Activated CD8-positive, alpha-beta memory T cell treated with anti-CD3 and anti-CD28 coated beads for 4 hours (primary cell): ENCODE measurements at places on chromosomes 1 and 21.

- DNase-seq, result no peak
Observed at GRCh38 chr1:242745079-242745478, 220.6 kb upstream of the PLD5 start.

- DNase-seq, result no peak
Observed at GRCh38 chr1:93595743-93596142, 85.9 kb downstream of the BCAR3 start.

DNA sequence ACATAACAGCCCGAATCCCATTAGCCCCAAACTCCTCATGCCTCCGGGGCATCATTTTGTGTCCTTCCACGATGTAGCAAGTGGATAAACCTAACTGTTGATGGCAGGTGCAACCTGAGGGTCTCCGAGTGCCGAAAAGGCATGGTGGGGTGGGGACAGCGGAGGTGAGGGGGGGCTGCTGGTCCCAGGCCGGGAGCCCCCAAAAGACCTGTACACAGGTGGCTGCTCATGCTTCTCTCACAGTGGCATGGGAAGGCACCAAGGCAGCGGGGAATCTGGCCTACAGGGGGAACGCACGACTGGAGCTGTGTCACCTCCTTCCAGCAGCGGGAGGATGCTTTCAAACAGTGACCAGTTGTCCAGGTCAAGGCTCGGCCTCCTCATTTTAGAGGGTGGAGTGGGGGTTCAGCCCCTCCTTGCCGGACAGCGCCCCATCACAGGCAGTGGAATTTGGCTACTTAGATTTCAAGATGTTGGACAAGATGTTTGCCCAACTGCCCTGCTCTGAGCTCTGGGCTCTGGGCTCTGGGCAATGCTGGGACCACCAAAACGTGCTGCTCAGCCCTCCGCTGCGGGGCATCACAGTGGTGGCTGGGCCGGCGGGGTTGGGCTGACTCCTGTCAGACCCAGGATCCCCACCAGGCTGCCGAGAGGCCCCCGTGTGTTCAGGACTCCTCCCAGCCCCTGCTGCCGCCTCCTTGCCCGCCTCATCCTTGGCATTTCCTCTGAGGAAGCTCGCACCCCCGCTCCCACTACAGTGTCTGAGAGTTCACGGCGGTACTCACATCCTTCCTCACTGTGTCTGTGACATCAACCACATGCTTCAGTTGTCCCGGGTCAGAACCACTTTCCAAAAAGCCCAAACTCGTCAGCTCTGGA lies 7.6 kb downstream of the DNMT3L start:
- DNase-seq, result no peak

DNA sequence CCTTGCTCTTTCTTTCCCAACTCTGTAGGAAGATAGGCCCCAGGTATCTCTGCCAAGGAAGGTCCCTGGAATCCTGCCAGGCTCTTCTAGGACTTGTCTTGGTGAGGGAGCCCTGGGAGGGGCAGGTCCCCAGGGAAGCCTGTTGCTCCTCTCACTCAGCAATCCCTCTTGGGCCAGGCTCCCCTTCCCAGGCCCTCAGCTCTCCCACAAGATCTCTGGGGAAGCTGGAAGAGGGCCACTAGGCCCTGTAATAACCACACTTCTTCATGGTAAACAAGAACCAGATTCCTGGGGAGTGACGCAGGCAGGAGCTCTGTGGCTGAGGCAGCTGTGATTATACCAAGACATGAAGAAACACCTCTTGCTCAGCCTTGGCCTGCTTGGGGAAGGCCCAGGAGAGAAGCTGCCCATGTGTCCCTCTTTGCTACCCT lies 9.9 kb upstream of the MAPKAPK2 start:
- DNase-seq, result no peak

GRCh38 chr21:37562920-37563640 lies 196.5 kb downstream of the DYRK1A start:
- no peak for DNase-seq

DNA sequence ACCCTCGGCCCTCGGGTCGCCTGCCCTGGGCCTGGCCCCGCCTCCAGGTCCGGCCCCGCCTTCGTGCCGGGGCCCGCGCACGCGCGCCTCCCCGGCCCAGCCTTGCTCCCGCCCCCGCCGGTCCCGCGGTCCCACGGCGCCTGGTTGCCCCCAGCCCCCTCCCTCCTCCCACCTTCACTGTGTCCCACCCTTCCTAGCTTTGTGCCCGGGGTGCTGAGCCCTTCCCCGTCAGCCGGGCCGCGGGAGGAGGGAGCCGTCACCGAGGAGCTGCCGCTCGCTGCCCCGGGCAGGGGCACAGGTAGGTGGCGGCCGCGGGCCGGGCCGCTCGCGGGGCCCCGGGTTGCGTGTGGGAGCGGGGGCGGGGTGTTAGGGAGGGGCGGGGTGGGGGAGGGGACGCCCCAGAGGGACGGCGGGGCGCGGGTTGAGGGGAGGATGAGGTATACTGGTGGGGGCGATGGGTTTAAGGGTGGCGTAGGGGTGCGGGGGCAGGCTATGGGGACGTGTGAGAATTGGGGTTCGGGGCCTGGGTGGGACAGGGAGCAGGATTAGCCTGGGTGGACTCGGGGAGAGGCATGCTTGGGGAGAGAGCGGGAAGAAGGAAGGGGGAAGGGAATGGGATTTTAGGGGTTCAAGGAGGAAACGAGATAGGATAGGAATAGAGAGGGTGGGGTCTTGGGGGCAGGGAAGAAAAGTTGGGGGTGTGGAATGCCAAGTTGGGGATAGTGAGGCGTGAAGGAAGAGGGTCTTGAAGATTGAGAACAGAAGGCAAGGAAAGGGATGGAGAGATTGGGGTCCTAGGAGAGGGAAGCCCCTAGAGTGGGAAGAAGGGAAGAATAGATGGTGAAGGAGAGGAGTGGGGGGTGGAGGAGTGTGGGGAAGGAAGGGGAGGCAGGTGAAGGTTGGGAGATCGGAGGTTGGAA lies at the start of gene LRRC42:
LRRC42 (plus strand) TSS at position 99 of the 920 bp plus-strand sequence. CDS start 5,650 bp downstream, outside the sequence.
- no peak for DNase-seq

DNA sequence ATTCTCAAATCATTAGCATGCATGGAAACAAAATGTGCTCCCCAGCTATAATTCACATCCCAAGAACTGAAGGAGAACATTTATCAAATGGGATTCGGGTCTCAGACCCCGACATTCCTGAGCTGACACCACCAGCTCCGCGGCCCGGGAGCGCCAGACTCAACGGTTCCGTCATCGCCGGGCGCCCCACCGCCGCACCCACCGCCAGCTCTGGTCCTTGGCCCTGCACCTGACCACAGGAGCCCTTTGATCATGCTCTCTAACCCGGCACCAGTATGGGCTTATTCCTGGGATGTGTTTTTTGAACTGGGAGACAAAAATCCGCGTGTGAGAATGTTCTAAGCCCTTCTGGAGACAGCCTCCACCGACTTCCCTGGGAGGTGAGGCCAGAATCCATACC lies 43.6 kb downstream of the HLCS start:
- no peak for DNase-seq

- DNase-seq, result no peak
Observed at GRCh38 chr1:55822891-55823290, 607.7 kb upstream of the USP24 start.

- no peak for DNase-seq
Observed at GRCh38 chr21:14838400-14838799, 226.4 kb downstream of the NRIP1 start.

DNA sequence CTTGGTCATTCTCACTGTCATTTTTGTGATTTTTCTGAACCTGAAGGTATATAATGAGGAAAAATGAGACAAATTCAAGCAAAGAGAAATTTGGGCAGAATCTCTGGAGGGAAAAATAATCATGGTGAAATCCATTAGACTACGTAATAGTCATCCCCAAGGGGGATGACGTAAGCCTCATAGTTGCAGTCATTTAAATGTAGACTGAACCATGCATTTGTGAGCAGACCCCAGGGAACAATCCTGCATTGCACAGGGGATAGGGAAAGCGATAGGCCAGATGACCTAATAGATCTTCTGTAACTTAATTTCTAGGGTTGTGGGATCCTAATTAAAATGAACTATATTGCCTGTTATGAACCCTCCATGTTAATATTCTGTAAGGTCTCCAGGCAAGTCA lies 167.4 kb upstream of the C1orf21 start:
- no peak for DNase-seq

GRCh38 chr1:188169971-188170370 lies 1341.2 kb downstream of the PLA2G4A start:
- no peak for DNase-seq

- DNase-seq, result no peak
Observed at GRCh38 chr1:210922666-210923065, 211.3 kb downstream of the KCNH1 start.

- DNase-seq, result no peak
Observed at GRCh38 chr1:33599516-33600115, 127.2 kb downstream of the ZSCAN20 start.

DNA sequence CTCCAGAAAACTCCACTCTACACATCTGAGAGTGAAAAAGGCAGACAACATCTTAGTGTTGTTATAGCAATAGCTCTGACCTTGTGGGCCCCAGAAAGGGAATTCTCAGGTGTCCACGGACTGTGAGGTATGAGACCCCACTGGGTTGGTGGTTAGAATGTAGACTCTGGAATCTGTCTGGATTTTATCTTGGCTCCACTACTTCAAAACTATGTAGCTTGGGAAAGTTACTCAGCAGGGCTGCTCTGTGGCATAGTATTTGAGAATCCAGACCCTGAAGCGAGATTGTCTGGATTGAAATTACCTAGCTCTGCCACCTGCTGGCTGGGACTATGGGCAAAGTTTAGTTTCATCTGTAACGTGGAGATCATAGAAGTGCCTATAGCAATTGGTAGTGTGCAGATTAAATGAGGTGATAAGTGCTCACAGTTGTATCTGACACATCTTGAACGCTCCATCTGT lies 25.8 kb downstream of the PRDM2 start:
- no peak for DNase-seq
